ENCODE measurements at places on chromosomes 1 and 21.

DNA sequence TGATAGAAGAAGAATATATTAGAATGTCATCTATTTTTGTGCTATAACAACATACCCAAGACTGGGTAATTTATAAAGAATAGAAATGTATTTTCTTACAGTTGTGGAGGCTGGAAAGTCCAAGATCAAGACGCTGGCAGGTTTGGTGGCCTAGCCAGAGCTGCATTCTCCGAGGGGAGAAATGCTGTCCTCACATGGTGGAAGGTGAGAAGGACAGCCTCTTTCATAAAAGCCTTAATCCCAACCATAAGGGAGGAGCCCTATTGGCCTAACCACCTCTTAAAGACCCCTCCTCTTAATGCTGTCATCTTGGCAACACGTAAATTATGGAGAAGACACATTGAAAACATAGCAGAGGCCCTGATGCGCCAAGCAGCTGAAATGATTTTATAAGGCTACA lies 60.1 kb upstream of the KAZN start:
- no peak for DNase-seq

GRCh38 chr21:36499578-36500471 lies 19.9 kb upstream of the CLDN14 start:
- peak; percentile 44 for DNase-seq

DNA sequence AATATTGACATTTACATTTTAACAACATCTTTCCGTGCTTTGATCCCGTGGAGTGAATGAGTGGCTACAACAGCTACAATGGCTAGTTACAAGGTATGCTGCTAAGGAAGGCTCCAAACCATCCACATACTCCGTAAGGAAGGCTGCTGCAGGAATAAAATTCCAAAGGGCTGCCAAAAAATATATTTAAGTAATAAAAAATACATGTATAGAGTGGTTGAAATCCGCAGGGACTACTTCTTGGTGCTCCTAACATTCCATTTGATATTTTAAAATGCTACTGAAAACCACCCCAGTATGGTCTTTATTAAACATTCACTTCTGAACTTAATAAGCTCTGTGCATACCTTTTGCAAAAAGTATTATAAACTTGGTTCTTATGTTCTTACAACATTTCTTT lies 25.3 kb downstream of the TNFSF4 start:
- DNase-seq = no peak

GRCh38 chr1:246083416-246083815 lies 423.7 kb downstream of the SMYD3 start:
- DNase-seq = no peak

- DNase-seq = peak; percentile 55
These were observed 1.5 kb downstream of the RGS2 start for GRCh38 chr1:192810253-192810880.

DNA sequence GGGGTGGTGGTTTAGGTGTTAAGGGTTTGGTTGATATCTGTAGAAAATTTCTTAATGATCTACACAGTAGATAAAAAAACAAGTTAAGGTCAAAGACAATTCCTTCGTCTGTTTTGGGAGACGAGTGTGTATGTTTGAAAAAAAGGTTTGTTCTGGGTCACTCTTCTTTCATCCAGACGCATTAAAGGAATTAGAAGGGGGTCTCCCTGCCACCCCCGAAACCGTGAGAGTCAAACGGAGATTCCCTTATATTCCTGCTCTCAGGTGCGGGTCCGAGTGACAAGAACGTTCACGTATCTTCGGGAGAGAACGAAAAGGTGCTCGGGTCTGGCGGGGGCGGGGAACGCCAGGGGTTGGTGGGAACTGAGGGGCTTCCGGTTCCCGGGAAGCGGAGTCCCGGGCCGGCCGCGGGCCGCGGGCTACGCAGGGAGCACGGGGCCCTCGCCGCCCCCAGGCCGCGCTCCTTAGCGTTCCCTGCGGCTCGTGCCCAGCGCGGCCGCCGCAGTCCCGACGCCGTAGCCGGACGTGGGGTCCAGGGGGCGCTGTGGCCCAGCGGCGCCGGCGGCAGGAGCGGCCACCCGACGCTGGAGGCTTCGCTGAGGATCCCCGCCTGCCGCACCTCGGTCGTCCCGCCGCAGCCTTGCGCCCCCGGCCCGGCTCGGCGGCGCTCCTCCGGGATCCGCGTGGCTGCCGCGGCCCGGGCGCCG lies at the start of gene ZFYVE9:
Gene ZFYVE9 (plus strand): TSS at position 577 of the 707 bp plus-strand sequence. CDS start 91,118 bp downstream, outside the sequence.
- peak; percentile 75 for DNase-seq

DNA sequence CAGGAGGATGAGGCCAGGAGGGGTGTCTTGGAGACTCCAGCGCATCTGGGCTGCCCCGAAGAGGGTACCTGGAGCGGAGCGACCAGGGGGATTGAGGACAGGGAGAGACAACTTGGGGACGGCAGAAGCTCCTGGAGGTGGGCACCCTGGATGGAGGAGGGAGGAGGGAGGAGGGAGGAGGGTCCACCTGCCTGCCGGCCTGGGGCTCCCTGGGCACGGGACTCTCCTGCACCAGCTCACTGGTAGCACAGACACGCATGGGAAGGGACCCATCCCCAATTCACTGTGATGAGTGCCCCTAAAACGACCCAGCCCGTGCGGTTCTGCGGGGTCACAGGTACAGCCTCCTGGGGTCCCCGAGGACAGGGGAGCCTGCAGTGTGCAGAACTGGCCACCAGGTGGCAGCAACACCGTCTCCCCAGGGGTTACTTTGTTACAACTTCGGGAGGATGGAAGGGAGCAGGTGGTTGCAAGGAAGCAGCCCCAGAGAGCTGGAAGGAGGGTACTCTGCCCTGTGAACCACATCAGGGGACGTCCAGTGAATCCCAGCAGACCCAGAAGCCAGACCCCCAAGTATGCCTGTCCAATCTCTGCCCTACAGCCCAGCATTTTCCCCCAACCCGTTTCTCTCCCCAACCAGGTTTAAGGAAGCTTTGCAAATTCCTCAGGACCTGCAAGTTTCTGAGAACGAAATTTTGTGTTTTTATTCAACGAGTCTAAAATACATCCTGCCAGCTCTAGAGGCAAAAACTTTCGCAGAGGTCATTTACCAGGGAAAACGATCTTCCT lies 482.4 kb downstream of the NPHP4 start:
- peak; percentile 17 for DNase-seq

All from iris pigment epithelial cell (primary cell).